ENCODE measurements at places on chromosomes 1 and 21. TPM values are rescaled to one million over a fixed set of nuclear protein-coding genes. Genes with fewer than 3 reads are reported as not detected.
A peak's percentile ranks its signal among the peaks of the same experiment; 100 is the strongest.

DNA sequence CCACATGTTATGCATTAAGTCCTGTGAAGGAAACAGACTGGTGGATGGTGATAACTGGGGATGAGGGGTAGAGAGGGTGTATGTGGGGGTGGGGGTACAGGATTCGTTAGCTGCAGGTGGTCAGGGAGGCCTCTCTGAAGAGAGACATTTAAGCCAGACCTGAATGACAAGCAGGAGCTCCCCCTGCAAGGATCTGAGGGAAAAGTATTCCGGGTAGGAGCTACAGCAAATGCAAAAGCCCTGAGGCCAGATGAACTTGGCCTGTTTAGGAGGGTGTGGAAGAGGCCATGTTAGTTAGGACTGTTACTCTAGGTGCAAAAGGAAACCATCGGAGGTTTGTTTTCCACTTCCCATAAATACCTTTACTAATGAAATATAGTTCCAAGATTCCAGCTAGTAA lies 9.9 kb downstream of the ARHGEF10L start:
- DNase-seq = no peak

- no peak for DNase-seq
Observed at GRCh38 chr1:178520803-178521202, 7.9 kb downstream of the TEX35 start.

Gene RBP7
- total RNA-seq = not detected

DNA sequence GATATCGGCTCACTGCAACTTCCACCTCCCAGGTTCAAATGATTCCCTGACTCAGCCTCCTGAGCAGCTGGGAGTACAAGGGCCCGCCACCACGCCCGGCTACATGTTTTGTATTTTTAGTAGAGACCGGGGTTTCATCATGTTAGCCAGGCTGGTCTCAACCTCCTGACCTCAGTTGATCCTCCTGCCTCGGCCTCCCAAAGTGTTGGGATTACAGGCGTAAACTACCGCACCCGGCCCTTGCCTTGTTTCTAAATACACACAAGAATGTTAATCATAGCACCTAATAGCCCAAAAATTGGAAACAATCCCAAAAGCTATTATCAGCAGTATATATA lies 1.2 kb upstream of the MSTO1 start:
- DNase-seq = no peak

Gene PARS2
- 6.4 TPM for total RNA-seq

Gene SKI
- 42.9 TPM for total RNA-seq

DNA sequence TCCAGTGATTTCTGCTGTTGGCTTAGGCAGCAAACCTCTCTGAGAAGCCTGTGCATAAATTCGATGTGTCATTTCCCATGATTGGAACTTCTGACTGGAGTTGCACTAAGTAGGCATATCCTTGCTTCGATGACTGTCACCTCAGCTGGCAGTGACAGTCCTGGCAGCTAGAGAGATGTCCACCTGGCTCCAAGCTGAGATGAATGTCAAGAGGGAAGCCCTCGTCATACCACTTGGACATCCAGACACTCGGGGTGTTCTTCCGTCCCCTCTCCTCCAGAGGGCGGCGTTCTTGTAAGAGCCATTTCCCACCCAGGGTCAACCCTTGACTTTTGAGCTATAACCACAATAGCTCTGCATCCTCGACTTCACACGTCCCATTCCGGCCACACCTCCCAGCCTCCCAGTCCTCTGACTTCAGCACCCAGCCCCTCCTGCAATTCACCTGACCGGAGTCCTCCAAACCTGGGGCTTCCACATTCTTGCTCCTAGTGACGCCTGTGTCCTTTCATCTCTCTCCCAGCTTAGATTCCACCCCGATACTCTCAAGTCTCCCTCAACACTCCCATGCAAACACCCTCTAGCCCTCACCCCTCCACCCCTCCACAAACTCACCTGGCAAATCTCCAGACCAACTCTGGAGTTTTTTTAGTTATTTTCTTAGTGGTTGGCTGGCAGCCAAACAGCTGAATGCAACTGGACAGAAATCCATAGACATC lies 17.3 kb downstream of the CA6 start:
- DNase-seq = peak; percentile 80

GRCh38 chr1:66732407-66733166 lies 19.7 kb upstream of the DYNLT5 start:
- DNase-seq = no peak

Gene RGS8
- not detected for total RNA-seq

Gene PKP1
- not detected for total RNA-seq

DNA sequence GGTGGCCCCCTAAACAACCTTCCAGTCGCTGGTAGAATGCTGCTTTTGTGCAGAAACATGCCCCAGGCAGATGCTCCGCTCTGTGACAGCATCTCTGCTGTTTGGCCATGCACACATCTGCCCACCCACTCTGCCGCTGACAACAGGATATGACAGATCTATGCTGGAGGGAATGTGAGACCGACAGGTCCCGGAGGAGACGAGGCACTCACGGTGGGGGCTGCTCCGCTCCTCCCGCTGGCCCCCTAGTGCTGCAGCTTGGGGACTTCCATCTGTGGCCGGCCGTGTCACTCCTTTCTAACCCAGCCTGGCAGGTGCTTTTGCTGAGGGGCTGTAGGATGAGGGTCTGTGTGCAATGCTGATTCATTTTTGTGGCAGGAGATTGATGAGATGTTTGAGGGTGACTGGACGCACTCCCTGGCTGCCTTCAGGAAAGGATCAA lies 49.1 kb upstream of the DMRTB1 start:
- DNase-seq = peak; percentile 66

Gene CCDC30
- 1.5 TPM for total RNA-seq

Gene RYR2
- total RNA-seq = 0.03 TPM

Data from activated CD8-positive, alpha-beta memory T cell treated with anti-CD3 and anti-CD28 coated beads, Interleukin-2, amount 10 ng/mL, durations not matched to agents 7 days and 5 days (primary cell).